ENCODE measurements at places on chromosomes 16 and 17.

DNA sequence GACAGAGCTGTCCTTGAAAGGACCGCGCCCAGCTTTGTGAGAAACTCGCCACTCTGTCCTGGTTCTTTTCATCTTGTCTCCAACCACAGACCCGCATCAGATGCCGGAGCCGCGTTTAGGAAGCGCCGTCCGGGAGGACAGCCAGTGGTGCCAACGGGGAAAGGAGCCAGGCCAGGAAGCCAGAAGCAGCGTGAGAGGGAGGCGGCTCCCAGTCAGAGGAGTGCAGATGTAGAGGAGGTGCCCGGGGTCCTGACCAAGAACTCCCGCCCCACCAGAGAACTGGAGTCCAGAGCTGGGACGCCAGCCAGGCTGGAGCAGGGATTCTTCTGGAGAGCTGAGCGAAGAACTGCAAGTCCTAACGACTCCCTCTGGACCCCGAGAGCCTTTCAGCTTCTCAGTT lies 49.3 kb upstream of the TNRC6C start:
- DNase-seq: no peak

GRCh38 chr17:77745702-77746101 lies 212.8 kb upstream of the TNRC6C start:
- no peak for DNase-seq

DNA sequence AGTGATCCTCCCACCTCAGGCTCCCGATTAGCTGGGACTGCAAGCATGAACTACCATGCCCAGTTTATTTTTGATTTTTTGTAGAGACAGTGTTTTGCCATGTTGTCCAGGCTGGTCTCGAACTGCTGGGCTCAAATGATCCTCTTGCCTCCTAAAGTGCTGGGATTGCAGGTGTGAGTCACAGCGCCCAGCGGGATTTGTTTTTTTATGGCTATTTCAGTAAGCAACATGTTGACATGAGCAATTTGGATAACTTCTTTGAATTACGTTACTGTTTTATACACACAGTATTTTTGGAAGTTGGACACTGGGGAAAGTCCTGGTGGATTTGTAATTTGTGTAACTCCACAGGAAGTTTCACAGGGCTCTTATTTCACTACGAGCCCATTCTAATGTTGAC lies 18.5 kb upstream of the RHOT1 start:
- DNase-seq: no peak

DNA sequence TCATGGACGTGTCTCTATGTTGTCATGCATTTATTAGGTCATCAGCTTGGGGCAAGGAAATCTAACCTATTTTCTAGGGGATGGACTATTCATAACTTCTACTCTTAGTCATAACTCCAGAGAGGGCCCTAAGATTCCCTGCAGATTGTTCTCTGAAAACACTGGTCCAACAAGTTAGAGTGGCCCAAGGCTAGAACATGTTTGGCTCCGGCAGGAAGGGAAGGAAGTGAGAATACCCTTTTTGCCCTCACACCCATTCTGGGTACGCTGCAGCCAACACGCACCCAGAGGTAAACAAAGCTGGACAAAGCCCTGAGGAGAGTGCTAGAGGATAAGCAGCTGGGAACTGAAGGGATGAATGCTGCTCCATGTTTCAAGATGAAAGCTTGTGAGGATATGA lies 9.9 kb downstream of the C16orf86 start:
- no peak for DNase-seq

DNA sequence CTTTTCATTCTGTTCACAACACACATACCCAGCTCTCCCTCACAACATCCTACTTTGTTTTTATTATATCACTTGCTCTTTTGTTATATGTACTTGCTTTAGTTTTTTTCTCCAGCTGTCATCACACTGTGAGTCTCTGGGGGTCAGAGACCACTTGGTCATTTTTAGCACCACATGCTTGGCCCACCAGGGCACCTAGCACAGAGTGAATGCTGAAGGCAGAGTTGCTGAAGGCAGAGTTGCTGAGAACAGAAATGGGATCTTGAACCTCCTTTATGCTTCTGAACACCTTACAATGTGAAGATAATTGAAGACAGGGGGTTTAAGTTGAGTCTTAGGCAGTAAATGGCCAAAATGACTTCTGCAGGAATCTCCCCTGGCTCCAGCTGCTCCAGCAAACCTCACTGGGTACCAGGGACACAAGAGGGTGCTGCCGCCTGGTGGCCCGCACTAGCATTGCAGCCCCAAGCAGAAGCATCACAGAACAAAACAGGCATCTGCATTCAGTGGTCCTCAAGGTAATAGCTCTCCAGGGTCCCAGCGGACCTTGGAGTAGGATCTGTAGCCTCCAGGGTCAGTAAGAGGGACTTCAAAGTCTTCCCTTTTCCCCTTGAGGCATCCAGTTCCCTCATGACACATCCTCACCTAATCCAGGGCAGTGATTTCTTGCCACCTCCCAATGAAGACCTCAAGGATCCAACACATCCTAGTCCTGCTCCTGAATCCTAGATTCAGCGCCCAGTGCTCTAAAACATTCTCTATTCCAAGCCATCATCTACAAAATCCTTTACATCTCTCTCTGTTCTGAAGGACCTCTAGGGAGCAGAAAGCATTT lies 1972.6 kb downstream of the TP53TG3F start:
- no peak for DNase-seq
